ENCODE measurements at places on chromosomes 2 and 18.

GRCh38 chr2:217845301-217845700 lies 157.5 kb downstream of the TNS1 start:
- no peak for DNase-seq

DNA sequence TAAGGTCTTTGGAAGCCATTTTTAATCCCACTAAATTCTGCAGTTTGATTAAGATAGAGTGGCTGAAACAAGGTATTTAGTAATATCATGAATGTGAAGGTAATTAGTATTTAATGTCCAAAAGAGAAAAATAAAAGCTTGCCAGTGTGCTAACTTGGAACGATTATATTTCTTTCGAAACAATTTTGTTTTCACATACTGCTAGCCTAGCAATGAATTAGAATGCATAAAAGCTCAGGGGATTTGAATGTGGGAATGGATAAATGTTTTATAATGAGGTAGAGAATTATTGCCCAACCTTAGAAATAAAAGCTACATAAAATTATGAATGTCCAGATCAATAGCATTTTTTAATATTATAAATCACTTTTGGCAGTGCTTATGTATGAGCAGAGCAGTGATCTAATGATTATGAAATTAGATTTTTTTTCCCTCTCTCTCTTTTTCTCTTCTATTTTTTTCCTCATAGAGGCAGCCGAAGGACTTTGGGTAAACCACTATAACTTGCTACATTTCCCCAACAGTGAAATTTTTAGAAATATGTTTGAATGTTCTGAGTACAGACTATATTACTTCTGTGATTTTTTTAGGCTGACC lies 75.5 kb downstream of the PLCL1 start:
- no peak for DNase-seq

DNA sequence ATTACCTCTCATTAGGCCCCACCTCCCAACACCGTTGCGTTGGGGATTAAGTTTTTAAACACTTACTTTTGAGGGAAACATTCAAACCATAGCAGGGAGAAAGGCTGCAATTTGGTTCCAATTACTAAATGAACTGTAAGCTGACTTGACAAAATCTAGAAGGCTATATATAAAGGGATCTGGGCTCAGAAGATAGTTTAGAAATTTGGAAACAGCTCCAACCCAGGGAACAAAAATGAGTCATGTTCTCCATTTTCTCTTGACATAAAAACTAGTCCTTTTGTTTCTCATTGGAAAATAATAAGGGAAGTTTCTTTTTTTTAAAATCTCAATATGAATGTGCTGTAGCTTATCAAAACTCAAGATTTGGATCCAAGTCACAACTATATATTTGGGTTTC lies 17.5 kb downstream of the MOGAT1 start:
- DNase-seq = no peak

- DNase-seq = no peak
These were observed 9.4 kb downstream of the C2orf42 start for GRCh38 chr2:70181363-70181956.

- DNase-seq = no peak
These were observed 27.9 kb upstream of the RNU4ATAC start for GRCh38 chr2:121502781-121503180.

GRCh38 chr2:60676706-60677330 lies 79.2 kb upstream of the PAPOLG start:
- no peak for DNase-seq

DNA sequence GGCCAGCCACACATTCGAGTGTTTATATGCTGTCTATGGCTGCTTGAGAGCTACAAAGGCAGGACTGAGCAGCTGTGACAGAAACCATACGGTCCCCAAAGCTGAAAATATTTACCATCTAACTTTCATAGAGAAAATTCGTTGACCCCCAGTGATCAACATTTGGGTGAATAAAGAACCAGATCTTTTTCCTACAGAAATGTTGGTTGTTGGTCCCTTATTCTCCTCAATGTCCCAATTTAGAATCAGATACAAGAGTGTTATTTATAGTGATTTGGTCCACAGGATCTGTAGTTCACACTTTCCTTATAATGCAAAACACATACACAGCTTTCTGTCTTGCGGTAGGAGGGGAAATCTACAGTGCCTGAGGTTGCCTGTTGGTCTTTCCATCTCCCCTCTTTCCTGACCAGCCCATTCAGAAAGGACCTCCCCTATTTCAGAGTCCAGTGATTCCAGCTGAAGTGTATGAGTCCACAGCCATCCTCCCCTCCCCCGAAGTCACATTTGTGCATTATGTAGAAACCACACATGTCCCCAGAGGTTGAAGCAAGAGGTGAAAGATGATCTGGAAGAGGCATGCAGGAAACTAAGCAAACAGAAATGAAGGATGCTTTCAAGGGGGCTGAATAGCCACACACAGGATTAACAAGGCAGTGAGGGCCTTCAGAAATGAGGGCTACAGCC lies 61.9 kb downstream of the SPRED2 start:
- DNase-seq = no peak

GRCh38 chr2:235939471-235939870 lies 228.7 kb downstream of the GBX2 start:
- no peak for DNase-seq

GRCh38 chr18:2883076-2883735 lies 36.4 kb downstream of the EMILIN2 start:
- DNase-seq = no peak

DNA sequence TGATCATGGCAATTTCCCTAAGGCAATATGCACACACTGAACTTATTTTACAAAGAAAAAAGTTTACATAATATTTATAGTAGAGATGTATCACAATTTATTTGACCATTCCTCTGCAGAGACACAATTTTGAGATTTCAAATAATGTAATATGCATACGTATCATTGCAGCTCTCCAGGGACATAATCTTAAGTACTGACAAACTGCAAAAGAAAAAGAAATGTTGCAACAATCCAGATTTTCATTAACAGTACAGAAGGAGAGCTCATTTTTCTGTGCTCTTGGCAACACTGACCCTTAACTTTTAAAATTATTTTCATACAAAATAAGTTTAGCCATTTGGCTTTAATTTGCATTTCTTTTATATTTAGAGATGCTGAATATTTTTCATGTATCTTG lies 710.2 kb upstream of the SLC39A10 start:
- DNase-seq = no peak

DNA sequence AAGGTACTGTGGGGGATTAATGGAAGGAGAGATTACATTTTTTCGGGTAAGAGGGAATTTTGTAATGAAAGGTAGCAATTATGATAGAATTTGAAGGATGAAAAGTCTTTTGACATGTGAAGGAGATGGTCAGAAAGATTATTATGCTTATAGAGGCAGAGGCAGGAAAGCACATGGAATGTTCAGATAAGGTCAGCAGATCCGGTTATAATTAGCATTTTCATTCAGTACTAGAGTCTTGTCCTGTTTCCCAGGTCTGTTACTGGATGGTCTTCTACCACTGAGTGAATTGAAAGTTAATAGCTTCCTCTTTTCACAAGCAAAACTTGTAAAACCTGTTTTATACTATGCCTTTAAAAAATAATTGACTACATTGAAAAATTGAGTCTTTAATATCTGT lies 116.9 kb downstream of the PHLPP1 start:
- DNase-seq = no peak

GRCh38 chr2:240162531-240162930 lies 22.1 kb upstream of the OTOS start:
- DNase-seq = no peak

- DNase-seq = no peak
These were observed 10.2 kb upstream of the SP9 start for GRCh38 chr2:174324530-174324929.

DNA sequence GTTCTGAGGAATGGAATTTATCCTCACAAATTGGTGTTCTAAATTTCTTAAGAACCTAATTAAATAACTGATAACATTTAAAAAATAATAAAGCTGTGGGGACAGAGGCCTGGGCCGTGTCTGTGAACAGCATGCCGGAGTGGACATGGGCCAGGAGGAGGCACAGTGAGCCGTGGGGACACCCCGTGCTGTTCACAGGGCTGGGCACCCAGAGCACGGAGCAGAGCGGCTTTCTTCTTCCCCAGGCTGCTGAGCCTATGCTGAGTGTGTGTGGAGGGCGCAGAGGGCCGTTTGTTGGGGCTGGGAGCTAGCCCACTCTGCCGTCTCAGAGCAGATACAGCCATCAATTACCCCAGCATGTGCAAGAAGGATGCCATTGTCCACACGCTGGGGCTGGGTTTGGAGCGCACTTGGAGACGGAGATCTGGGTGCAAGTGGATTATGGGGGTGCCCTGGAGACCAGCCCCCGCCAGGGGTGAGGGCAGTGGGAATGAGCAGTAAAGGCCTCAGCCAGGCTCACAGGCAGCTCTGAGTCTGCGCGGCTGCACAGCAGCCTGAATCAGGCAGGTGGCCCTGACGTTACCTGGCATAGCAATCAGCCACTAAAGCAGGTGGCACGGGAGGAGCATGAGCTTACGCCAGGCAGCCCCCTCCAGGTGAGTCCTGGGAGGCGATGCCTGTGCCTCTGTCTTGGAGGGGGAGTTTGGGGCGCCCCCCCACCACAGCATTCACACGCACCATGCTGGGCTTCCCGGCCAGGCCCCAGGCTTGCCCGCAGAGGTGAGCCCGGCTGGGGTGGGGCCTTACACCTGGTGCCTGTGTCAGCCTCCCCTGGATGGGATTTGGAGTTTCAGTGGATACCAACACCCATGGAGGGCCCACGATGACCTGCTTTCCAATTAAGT lies 52.1 kb upstream of the SLC66A3 start:
- DNase-seq = no peak

Data from DMS153 (cell line).